Activated T-helper 17 cell treated with anti-CD3 and anti-CD28 coated beads, Interleukin-2, amount 50 U/mL, for 72 hours (primary cell): ENCODE measurements at places on chromosomes 2 and 18. TPM values are rescaled to one million over a fixed set of nuclear protein-coding genes. Genes with fewer than 3 reads are reported as not detected.

DNA sequence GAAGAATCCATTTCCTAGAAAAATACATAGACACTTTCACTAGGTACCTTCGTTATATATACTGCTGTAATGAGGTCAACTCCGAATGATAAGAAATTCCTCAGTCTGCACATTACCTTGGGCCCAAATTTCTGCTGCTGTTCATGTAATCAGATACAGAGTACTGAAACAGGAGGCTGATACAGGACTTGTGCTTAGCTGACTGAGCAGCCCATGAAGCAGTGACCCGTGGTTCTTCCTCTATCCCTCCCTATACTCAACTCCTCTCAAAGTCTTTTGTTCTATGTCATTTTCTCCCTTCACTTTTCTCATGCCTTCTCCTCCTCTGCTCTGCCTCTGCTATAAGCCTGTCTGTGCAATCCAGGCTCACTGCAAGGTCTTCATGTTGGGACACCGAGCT is 57.5 kb upstream of the ST8SIA5 start:
- ATAC-seq, result no peak

GRCh38 chr2:223026357-223027110 is 25.5 kb upstream of the KCNE4 start:
- no peak for ATAC-seq

DNA sequence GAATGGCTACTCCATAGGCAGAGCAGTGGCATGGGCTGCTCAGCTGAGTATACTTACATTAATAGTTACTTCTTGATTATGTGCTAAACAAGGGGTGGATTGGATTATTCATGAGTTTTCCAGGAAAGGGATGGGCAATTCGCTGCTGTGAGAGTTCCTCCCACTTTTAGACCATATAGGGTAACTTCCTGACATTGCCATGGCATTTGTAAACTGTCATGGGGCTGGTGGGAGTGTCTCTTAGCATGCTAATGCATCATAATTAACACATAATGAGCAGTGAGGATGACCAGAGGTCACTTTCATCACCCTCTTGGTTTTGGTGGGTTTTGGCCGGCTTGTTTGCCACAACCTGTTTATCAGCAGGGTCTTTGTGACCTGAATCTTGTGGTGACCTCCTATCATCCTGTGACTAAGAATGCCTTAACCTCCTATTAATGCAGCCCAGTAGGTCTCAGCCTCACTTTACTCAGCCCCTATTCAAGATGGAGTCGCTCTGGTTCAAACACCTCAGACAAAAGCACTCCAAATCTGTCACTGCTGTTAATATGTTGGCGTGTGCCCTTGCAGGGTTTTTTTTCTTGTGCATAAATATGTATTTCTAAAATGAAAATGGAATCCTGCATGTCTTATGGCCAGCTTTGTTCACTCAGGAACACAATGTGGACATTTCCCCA is 56.0 kb downstream of the CYBRD1 start:
- no peak for ATAC-seq

DNA sequence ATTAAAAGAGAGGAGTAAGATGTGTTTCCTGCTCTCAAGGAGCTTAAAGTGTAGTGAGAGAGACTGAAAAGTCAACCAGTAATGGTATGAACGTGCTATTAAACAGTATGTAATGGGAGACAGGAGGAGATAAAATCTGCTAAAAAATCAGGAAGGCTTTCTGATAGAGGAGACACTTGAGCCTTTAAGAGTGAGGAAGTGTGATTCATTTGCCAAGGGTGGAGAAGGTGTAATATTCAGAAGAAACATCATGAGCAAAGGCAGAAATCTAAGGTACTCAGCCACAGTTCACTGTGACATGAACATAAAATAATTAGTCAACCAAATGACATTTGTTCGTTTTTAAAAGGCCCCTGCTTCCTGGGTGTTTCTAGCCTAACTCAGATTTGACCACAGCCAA is 137.8 kb upstream of the SKOR2 start:
- no peak for ATAC-seq

GRCh38 chr2:120711694-120712093 is 24.0 kb upstream of the GLI2 start:
- no peak for ATAC-seq

The LMAN2L gene
- total RNA-seq, result 8.2 TPM

DNA sequence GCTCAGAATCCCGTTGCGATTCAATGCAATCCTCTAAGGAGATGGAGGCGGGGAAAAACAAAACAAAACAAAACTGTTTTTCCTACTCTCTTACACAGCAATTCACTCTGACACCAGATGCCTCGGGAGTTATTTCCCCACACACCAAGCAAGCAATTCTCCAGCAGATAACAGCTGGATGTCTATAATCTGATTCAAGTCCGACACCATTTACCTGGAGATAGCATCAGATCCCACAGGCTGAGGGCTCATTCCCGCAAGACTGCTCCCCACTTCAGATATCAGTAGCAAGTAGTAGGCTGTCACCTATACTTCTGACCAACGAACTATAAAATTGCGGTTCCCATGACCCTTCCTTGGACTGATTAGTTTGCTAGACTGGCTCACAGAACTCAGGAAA is 58.7 kb downstream of the DTNB start:
- ATAC-seq, result no peak

The C1QL2 gene
- not detected for total RNA-seq

DNA sequence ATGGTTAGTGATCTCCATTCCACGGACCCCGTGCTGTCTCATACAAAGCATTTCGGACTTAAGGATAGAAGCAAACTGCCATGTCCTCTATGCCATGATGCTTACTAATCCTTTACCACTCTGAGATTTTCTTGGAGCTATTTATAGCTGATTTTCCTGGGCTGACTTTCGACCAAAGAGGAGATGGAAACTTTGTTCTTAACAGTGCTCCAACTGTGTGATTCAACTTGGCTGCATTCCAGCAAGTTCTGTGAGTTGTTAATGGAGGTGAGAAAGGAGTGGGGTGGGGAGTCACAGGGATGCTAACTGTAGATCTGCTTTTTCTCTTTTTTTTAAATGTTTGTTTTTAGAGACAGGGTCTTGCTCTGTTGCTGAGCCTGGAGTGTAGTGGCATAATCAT is 45.5 kb upstream of the MSH2 start:
- no peak for ATAC-seq

The CKAP2L gene
- 35.8 TPM for total RNA-seq

GRCh38 chr2:216596236-216596979 is 36.8 kb upstream of the IGFBP2 start:
- ATAC-seq, result no peak

The ITGB6 gene
- total RNA-seq, result not detected

DNA sequence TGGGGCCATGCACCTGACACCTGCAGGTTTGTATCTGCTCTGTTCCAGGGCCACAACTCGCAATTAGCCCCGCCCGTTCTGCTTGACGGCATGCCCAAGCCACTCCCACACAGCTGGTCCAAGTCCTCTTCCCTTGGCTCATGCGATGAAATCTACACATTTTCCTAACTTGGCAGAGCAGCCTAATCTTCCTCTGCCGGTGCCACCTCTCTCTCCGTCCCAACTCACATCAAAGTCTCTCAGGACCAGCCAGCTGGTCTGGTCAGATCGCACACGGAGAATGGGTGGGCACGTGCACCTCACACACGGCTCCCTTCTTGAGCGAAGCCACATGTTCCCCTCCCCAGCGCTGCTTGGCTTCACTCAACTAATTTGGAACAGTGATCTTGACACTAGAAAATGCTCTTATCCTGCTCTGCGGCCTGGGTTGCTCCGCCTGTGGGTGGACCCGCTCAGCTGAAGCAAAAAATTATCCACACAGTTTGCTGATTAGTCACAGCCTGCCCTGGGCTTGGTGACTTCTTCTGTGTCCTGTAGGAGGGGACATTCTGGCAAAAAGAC is 176.7 kb downstream of the NRP2 start:
- no peak for ATAC-seq
